ENCODE measurements at places on chromosomes 1 and 21.

DNA sequence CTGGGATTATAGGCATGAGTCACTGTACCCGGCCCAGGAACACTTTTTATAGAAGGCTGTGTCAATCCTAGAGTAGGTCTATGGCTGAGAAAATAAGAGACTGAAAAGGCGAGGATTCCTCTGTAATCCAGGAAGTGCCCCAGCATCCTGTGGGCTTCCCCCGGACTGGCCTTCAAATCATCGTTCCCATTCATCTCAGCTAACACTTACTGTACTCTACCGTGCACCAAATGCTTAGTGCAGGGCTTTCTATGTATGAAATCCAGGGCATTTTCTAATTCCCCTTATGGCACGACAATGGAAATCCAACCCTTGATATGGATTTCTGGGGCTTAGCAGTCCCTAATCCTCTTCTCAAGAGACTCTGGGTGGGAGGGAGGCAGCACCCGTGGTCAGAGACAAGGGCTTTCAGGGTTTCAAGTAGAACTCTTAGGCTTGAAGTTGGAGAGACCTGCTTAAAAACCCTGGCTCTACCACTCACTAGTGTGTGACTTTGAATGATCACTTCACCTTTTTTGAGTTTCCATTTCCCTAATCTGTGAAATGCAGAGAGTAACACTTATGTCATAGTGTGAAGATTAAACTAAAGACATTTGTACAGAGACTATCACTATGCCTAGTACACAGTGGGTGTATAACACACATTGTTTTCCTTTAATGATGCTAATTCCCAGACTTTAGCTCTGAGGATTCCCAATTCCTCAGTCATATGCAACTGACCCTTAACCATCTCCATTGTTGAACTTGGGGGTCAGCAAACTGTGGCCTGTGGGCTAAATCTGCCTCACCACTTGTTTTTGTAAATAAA is 20.3 kb downstream of the MECR start:
- no peak for DNase-seq

DNA sequence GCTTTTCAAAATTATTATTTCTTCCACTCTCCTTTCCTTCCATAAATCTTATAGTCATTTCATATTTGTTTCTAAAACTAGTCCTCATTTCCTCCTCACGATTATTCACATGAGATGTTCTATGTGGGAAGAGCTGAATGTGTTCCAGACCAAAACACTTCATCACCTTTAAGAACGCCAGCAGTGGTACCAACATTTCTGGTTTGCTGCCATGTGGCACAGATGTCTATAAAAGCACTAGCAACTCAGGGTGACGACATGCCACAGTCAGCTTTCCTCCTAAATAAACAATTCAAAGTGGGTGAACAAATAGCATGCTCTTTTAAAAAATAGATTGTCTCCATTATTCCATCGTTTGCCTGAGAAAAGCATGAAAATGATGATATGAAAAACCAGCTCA is 1217.8 kb upstream of the ADGRL2 start:
- DNase-seq = no peak

GRCh38 chr21:32135401-32136363 is 143.2 kb downstream of the MIS18A start:
- peak; percentile 56 for DNase-seq

DNA sequence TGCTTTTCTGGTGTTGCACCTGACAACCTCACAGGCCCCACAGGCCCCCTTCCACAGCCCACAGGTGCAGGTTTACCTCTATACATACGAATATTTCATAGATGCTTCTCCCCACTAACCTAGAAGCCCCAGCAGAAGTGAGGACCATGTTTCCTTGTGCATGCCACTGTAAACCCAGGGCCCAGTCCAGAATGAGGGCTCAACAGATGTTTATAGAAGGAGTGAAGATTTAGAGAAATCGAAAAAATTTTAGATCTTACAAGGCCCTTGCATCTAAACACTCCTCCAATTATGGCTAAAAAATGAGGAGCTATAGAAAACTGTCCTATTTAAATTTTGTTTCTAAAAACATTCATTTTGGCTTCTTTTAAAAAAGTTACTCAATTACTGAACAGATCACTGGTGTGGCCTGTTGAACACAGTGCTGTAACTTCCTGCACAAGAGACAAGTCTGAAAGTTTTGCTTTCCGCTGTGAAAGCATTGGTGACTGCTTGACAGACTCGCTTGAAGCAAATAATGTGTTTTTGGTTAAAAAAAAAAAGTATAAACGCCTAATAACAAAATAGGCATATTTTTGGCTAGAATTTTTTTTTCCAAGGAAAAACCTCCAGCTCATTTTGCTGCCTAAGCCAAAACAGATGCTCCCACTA is 1.2 kb downstream of the ABCB10 start:
- no peak for DNase-seq

- no peak for DNase-seq
These were observed 1.7 kb downstream of the CAMK1G start for GRCh38 chr1:209585197-209585596.
